ENCODE measurements at places on chromosomes 12 and 14. TPM values are rescaled to one million over a fixed set of nuclear protein-coding genes. Genes with fewer than 3 reads are reported as not detected.

The ZBTB39 gene
- total RNA-seq: 5.4 TPM

The CARMIL3 gene
- 1.2 TPM for total RNA-seq

The CELA1 gene
- total RNA-seq: not detected

The PPP1R1A gene
- total RNA-seq: not detected

The GLT8D2 gene
- 4.8 TPM for total RNA-seq

Measured in esophagus squamous epithelium (tissue), 5 donors.